ENCODE measurements at places on chromosomes 13 and 19. TPM values are rescaled to one million over a fixed set of nuclear protein-coding genes. Genes with fewer than 3 reads are reported as not detected.

DNA sequence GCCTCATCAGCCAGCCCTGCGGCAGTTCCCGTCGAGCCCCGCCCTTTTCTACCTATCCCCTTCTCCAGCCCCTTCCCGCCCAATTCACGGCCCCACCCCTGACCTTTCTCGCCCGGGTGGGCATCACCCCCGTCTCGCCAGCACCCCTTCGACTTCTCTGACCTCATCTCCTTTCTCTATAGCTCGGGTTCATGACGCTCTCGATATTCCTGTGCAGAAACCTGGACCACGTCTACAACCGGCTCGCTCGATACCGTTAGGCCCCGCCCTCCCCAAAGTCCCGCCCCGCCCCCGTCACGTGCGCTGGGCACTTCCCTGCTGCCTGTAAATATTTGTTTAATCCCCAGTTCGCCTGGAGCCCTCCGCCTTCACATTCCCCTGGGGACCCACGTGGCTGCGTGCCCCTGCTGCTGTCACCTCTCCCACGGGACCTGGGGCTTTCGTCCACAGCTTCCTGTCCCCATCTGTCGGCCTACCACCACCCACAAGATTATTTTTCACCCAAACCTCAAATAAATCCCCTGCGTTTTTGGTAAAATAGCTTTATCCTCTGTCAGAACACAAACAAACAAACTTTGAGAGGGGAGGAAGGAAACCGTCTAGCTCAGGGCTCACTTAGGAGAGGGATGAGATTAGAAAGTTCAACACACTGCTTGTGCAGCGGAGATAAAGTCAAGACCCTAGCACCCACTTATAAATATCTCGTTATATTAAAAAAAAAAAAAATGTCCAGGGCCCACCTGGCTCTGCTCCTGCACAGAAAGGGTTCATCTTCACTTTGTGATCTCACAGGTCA lies 5.1 kb downstream of the CD37 start:
- peak; percentile 95 for DNase-seq

GRCh38 chr13:43473437-43473836 lies 313.3 kb downstream of the ENOX1 start:
- no peak for DNase-seq

DNA sequence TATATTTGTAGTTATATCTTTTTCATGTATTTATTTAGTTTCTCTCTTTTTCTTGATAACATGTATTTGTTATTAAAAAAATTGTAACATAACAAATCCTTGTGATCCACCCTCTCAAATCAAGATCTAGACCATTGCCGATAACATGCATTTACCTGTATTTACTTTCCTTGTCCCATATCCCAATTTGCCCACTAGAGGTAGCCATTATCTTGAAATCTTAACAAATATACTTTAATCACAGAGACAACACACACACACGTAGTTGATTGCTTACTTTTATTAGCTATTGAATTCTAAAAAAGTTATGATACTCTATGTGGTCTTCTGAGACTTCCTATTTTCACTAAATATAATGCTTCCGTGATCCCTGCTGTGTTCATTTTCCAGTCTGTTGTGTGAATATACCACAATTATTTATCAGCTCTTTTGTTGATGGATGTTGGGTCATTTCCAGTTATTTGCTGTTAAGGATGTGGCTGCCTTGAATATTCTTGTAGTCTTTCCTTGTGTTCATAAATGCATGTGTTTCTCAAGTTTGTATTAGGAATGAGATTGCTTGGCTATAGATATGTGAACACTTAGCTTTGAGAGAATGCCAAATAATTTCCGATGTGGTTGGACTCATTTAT lies 31.3 kb upstream of the ZMYM2 start:
- no peak for DNase-seq

DNA sequence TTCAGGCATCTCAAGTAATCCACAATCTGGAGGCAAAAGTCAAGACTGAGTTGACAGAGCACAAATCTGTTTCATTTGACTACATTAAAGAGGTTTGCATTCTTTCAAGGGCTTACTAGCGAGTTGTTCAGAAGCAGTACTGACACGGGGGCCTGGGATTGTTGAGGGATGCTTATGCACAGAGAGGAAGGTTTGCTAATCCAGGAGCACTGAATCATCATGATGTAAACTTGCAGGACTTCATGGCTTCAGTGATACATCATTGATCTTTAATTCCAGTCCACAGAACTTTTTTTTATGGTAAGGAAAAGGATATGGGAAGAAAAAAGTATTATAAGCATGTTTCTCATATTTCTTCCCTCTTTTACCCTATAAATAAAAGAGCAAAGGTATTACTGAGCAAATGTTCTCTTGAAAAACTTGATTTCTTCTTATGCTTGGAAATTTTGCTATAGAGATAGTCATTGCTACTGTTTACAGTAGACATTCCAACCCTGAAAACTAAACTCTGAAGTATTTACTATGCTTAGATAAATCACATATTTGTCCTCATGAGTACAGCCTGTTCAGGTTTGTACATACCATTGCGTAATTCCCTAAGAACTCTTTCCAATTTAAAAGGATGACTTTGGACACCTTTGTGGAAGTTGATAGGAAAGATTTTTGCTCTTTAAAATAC lies 65.8 kb upstream of the KPNA3 start:
- no peak for DNase-seq

DNA sequence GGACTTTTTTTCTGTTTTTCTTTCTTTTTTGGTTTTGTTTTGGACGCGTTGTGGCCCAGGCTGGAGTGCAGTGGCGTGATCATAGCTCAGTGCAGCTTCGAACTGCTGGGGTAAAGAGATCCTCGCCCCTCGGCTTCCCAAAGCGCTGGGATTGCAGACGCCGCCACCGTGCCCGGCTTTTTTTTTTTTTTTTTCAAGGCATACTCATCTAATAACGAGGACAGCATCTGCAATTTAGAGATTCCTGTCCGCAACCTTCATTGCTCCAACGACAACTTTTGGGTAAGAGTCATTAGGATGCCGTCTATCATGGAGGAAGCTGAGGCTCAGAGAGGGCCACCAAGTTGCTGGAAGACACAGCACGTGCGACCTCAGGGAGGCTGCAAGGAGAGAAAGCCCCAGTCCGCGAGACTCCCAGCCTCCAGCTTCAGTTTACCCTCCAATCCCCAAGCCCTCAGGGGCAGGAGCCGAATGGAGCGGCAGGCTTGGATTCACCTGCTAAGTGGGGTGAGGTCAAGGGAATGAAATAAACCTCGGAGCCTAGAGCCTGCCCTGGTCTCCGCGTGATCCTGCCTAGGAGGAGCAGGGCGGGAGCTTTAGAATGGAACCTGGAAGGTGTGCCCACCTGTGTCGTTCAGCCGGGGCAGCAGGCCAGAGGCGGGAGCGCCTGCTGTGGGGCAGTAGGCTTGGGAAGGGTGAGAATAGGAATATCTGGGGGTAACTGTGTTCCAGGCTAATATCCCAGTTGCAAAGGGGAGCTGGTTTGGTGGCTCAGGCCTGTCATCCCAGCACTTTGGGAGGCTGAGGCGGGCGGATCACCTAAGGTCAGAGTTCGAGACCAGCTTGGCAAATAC lies 676 bp upstream of the POLRMT start:
- DNase-seq = no peak

DNA sequence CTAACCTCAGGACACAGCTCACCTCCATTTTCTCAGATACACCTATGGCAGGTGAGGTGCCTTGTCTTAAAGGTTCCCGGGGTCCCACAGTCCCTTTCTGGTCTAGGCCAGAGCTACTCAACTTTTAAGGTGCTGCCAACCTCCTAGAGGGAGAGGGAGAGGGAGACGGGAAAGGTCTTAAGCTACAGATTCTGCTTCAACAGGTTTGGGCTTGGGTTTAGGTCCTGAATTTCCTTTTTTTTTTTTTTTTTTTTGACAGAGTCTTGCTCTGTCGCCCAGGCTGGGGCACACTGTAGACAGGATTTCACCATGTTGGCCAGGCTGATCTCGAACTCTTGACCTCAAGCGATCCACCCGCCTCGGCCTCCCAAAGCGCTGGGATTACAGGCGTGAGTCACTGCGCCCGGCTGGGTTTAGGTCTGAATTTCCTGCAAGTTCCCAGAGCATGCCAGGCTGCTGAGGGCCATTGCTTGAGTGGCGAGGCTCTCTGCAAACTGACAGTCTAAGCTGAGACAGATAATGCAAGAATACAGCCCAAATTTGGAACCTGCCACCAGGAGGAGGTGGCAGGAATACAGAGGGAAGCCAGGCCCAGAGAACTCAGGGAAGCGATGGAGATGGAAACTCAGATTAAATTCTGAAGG lies 7.8 kb upstream of the SYCN start:
- DNase-seq = no peak

Gene SHISA2
- 0.37 TPM for total RNA-seq

Data from spleen (tissue), 13 donors.